ENCODE measurements at places on chromosomes 2 and 18.

GRCh38 chr2:9273486-9274130 is 67.0 kb downstream of the ASAP2 start:
- DNase-seq, result no peak

GRCh38 chr18:27042177-27042576 is 142.9 kb downstream of the CHST9 start:
- no peak for DNase-seq

DNA sequence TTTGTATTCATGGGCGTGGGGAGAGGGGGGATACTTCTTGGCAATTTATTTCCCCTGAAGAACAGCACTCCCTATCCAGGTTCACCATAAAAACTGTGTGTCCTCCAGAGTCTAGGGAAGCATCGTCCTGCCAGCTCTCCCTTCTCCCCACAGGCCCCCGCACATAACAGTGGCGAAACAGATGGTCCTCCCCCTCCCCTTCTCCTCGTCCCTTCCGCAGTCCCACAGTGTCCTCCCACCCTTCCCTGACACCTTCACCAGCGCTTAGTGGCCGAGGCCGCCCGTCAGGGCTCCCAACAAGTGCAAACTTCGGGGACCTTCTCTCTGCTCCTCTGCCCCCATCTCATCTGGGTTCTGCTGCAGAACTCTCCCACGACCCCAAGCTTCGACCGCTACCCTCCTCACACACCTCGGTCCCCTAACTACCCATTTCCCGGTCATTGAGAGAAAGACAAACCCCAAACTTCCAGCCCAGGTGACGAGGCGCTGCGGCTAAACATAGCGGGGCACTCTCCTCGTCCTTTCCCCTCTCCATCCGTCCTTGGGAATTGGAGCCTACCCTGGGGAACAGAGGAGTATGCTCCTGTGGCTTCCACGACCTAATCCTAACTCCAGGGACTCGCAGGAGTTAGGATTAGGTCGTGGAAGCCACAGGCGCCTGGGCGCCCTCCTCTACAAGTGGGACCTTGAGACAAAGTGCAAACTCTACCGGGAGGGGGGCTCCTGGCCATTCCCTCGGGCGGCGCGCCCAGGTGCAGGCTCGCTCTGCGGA is 971 bp downstream of the ZNF385B start:
- DNase-seq, result no peak

DNA sequence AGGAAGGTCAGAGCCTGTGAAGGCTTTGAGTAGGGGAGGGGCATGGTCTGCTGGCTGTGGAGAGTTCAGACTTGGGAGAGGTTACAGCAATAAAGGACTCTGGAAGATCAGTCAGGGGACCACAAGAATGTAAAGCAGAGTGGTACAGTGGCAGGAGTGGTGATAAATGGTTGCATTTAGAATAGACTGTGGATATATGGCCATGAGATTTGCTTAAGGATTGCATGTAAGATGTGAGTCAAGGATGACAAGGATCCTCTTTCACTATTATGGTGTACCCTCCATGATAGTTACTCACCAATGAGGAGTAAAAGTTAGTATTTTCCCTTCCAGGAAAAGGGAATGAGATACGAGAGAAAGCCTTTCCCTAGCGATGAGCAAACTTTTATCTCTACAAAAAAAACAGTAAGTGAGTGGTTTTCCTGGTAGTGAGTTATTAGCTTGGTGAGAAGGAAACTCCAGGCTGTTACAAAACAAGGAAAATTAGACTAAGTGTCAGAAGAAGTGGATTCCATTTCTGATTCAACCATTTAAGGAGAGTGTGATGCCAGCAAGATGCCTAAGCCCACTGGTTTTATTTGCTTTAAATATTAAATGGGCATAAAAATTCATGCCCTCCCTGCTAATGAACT is 818.0 kb upstream of the ACVR2A start:
- DNase-seq, result no peak

- no peak for DNase-seq
Measured at GRCh38 chr2:219041252-219041651, at the start of gene CFAP65. CFAP65 (minus strand) TSS chr2:219041516; CDS start chr2:219039048, 2,468 bp downstream.

- no peak for DNase-seq
Measured at GRCh38 chr2:200850512-200851256, 13.8 kb downstream of the CLK1 start.

DNA sequence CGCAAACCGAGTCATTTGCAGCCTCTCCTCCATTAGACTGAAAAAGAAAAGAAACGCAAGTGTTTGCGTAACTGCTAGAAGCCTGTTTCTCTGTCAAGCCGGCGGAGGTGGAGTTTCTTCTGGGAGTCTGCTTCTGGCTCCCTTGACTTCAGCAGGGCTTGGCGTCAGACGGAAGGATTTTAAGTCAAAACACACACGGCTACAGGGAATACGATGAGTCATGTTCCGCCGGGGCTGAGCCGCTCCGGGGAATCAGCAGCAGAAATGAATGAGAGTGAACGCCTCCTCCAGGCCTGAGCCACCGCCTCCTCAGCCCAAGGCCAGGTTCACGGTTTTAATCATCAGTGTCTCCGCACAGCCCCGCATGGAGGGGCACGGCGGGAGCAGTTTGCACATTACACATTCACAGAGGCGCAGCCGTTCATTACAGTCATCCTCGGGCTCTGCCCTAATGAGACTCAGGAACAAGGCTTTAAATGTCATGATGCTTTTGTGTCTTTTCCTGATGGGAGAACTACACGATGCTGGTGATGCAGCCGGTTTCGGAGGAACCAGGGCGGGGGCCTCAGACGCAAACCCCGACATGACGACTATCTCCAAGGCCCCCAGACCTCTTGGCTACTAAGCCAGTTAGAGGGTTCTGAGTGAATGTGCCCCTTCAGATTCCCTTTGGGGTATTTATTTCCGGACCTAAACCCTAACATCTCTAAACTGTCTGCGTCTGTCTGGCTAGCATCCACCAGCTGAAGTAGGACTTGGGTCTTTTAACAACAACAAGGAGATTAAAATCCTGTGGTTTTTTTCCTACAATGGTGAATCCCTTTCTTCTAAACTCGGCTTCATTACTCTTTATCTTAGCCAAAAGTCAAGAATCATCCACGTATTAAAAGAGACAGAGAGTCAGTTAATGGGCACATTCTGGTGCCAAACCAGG is 11.1 kb upstream of the SCG2 start:
- DNase-seq, result peak; percentile 50

- peak; percentile 42 for DNase-seq
Measured at GRCh38 chr2:8059255-8059654, 622.6 kb upstream of the ID2 start.

GRCh38 chr2:234932591-234933168 is 19.1 kb upstream of the SH3BP4 start:
- DNase-seq, result no peak

- no peak for DNase-seq
Measured at GRCh38 chr2:74504591-74504990, 2.9 kb downstream of the PCGF1 start.

DNA sequence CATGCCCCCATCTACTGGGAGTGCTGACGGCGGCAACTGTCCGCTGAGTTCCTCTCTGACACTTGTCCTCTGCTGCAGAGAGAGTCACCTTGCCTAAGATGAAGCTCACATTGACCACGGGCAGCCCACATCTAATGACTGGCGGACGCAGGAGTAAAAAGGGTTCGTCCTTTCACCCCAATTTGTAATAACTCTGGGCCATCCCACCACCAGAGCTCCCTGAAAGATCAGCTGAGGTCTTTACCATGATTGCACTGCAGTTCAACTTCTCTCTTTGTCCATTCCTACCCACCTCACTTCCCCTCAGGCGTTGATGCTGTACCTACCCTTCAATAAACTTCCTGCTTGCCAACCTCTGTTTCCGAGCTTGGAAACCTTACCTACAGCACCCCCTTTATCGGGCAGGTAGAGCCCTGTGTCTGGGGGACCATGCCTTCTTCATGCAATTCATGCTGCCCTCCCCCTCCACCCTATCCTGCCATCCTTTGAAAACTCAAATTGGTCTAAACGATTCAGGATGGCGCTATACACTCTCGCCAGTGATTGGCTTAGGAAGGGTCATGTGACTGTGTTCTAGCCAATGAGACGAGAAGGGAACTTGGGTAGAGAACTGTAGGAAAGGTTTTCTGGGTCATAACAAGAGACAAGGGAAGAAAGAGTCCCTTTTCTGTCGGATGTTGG is 10.3 kb upstream of the B3GNT2 start:
- no peak for DNase-seq

GRCh38 chr18:13076886-13077285 is 85.7 kb downstream of the CEP192 start:
- DNase-seq, result no peak

DNA sequence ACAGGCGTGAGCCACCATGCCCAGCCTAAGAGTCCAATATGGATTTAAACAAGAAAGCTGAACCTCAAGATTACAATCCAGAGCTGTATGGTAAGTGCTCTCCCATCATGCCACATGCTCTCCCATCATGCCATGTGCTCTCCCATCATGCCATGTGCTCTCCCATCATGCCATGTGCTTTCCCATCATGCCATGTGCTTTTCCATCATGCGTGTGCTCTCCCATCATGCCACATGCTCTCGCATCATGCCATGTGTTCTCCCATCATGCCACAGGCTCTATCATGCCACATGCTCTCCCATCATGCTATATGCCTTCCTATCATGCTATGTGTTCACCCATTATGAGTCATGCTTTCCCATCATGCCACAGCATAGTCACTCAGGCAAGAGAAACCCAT is 20.7 kb downstream of the ADD2 start:
- DNase-seq, result no peak

DNA sequence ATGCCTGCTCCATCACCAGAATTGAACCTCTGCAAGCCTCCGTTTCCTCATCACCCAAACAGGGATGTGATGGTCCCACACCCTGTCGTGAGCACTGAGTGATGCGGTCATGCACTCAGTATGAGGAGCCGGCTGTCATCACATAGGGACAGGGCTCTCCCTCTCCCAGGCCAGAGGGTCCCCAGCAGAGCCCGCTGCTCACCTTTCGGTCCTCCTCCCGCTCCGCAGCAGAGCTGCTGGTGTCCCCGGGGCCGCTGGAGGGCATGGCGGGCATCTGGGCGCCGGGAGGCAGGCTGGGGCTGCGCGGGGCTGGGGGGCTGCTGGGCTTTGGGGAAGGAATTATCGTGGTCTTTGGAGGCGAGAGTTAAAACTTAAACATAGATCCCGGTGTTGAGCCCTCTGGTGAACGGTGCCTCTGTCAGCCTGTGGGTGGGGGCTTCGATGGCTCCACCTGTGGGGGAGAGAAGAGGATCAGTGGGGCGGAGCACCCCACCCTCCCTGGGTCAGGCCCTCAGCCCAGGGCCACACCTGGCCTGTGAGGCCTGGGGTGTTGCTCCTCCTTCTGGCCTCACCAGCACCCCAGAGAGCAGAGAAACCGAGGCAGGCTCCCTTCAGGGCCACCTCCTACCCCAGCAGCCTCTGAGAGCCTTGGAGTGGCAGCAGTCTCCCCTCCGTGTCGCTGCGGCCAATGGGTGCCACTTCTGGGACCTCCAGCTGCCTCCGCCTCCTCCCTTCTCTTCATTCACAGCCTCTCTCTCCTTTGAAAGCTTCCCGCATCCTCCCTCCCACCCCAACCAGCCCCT is 27.8 kb downstream of the DNMT3A start:
- DNase-seq, result no peak

- no peak for DNase-seq
Measured at GRCh38 chr18:805008-805754, 6.9 kb downstream of the YES1 start.

DNA sequence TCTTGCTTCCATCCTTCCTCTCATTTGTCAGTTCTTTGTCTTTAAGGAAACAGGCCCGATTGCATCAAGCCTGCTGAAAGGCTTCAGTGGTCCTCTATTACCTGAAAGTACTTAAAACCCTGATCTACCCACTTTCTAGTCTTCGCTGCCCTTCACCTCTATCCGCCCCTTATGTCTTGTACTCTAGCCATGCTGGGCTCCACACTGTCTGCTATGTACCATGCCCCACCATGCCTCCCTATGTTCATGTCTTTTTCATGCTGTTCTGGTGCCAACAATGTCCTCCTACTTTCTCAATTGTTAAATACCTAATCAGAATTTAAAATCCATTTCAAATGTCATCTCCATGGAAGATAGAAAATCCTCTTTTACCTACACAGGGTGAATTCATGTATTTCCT is 28.2 kb downstream of the CRYGD start:
- DNase-seq, result no peak

DNA sequence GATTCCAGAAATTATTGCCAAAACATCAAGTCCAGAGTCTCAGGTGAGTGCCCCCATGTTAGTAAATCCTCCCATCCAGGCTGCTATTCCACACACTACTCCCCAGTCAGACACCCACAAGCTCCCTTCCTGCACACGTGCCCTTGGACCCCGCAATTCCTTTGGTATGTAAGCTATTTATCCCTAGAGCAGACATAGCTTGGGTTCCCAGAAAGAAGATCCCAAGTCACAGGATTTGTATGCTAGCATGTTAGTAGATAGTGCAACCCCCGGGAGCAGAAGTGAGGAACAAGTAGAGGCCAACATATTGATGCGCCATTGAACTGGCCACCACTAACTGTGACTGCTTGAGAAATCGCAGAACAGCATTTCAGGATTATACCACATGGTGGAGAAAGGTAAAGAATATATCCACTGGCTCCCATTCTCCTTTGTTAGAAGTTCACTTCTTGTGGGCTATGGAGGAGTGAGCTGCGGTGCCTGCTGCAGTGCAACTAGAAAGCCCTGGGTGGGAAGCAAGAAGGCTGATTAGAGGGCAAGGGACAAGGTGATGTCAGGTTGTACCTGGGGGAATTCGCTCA is 137.5 kb upstream of the CHAC2 start:
- DNase-seq, result no peak

DNA sequence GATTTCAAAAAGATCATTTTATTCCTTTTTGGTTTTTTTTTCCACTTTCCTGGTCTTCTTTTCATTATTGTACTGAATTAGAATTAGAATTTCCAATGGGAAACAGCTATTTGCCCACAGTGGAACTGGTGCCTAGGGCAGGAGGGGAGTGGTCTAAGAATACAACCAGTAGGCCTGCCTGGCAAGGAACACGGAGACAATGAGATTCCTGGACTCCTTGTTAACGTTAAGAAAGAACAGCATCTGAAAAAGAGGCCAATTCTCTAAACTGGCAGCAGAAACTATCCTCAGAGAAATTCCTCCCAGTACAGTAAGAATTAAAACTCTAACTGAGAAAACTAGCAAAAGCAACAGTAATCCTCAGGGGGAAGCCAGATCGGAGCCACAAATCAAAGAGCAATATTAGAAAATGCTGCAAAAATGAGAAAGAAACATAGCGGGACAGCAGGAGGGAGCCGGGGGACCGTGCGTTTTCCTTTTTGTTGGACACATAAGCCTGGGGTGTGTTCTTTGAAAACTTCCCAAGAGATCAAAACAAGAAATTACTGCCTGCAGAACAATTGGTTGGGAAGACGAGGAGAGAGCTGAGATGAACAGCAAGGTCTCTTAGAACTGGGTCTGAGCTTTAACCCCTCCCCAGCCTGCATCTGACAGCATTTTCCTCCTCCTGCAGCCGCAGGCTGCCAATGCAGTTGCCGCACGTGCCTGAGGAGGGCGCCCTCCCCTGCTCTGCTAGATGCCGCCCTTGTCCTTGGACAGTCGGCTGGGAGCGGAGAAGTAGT is 776.0 kb downstream of the TSN start:
- no peak for DNase-seq

DNA sequence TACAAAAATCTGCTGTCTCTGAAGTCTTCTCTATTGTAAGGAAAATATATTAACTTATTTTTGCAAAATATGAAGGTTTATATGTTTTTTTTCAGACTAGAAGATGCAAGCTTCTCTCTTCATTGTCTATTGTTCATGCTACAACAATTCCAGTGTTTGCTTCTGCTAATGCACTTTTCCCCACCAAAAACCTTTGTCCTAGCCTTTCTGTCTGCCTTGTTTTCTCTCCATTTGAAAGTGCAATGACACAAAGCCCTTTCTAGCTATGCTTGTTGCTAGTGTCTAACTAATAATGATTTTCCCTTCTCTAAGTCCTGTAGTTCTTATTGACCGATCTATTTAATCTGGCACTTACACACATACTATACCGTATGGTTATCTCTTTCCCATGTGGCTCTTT is 369.5 kb upstream of the CELF4 start:
- DNase-seq, result no peak

All from NCI-H1092 (cell line).